NCI-H1105 (cell line): ENCODE measurements at places on chromosomes 1 and 21.

GRCh38 chr1:62977366-62977765 is 193.4 kb downstream of the ATG4C start:
- no peak for DNase-seq

- no peak for DNase-seq
These were observed 14.4 kb downstream of the CCDC190 start for GRCh38 chr1:162846256-162847212.

GRCh38 chr1:22264464-22265341 is 121.8 kb upstream of the WNT4 start:
- no peak for DNase-seq

DNA sequence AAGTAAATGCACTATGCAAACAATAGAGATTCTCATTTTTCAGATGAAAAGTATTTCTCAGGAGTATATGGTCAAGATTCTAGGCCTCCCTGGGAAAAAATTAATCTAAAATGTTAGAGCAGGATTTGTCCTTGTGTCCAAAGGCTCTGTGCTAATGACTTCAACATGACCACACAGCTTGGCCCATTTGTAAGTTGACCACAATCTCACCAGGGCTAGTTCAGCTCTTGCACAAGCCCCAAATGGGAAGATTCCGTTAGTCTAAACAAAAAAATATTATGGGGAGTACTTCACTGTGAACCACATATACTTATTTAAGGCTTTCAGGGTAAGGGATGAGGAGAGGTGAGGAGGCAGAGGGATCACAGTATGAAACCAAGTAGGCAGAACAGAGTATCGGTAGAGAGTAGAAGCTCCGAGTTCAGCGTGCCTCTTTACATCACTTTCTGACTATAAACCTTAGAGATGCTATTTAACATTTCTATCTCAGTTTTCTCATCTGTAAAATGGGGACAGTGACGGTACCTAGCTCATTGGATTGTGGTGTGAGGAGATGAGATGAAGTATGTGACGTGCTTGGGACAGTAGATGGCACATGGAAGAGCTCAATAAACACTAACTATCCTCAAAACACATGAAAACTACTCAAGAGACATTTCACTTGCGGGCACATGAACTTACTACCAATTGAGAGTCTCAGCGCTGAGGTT is 37.8 kb upstream of the CTTNBP2NL start:
- no peak for DNase-seq

GRCh38 chr1:60090655-60091054 is 17.1 kb upstream of the C1orf87 start:
- DNase-seq: no peak

GRCh38 chr1:216325336-216325735 is 97.9 kb downstream of the USH2A start:
- no peak for DNase-seq

DNA sequence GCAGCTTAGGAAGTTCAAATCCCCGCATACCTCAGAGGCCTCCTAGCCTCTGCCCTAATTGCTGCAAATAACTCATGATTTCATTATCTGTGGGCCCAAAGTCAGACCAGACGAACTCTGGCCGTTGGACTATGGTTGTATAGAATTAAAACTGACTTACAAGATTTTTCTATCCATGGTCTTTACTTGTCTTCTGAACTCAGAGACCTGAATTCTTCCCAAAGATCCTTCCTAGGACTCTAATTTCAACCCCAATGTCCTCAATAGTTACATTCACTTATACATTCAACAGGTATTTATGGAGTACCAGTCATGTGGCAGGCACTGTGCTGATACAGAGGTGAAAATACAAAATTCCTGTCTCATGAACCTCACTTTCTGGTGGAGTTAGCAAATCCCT is 182.4 kb upstream of the UBE2U start:
- DNase-seq: no peak

GRCh38 chr21:17848228-17848627 is 29.1 kb upstream of the C21orf91 start:
- DNase-seq: no peak

DNA sequence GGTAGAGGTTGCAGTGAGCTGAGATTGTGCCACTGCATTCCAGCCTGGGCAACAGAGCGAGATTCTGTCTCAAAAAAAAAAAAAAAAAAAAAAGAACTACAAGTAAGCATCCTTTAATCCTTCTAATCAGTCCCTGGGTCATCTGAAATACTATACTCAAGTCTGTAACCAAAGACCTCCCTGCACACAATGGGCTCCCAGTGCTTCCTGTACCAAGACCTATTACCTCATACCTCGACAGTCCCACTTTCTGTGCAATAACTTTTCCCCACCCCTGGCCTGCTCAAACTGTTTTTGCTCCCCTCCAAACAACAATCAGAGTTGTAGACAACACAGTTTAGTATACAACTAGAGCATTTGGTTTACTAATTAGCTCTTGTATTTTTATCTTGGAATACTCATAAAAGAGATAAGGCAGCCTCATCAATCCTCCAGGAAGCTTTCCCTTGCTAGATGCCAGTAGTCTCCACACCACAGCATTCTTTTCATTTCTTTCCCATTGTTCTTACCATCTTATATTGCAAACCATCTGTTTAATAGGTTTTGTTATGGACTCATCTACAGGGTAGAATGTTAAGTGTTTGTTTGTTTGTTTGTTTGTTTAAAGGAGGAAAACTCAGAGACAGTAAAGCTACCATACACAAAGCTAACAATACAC is 19.2 kb upstream of the RLF start:
- DNase-seq: no peak

DNA sequence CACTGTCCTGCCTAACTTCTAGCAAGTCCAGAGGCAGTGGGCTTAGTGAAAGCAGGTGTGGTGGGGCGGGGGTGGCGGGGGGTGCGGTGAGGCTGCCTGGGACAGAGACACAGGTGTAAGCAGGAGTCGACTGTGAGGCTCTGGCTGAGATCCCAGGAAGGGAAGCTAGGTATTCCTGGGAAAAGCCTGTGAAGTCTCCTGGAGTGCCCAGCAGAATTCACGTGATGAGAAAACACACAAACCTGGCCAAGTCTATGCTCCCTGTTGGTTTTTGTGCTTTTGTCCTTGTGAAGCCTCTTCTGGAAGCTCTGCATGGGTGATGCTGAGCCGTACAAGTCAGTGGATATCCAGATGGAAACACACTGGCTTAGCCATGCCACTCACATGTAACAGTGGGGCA is 5.3 kb downstream of the GALNT2 start:
- DNase-seq: peak; percentile 27

DNA sequence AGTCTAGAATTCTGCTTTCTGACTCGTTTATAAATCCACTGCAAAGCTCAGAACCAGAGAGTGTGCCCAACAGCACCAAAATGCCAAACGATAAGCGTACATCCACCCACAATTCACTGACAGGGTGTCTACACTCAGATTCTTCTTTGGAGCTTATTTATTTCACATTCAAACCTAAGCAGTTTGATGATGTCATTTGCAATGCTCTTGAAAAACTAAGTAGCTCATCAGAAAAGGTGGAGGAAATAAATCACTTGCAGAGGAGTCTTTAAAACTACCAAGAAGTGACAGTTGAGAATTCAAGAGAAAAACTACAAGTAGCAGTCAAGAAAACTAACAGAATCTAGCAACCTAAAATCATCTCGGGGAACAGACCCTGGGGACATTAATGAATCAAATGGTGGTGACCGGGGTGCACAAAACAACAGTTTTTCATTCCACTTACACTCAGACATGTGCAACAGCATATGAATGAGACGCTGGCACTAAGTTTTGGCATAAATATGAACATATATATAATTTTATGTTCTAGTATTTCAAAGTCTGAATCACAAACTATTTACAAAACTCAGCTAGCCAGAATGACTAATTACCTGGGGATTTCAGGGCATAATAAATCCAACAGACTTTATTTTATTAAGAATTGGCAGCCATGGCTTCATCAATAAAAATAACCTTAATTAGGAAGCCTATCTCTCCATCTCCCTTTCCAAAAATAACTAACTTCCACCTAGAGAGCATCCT is 119.4 kb downstream of the SIPA1L2 start:
- no peak for DNase-seq

GRCh38 chr21:42931560-42932235 is 6.3 kb upstream of the ERVH48-1 start:
- no peak for DNase-seq

DNA sequence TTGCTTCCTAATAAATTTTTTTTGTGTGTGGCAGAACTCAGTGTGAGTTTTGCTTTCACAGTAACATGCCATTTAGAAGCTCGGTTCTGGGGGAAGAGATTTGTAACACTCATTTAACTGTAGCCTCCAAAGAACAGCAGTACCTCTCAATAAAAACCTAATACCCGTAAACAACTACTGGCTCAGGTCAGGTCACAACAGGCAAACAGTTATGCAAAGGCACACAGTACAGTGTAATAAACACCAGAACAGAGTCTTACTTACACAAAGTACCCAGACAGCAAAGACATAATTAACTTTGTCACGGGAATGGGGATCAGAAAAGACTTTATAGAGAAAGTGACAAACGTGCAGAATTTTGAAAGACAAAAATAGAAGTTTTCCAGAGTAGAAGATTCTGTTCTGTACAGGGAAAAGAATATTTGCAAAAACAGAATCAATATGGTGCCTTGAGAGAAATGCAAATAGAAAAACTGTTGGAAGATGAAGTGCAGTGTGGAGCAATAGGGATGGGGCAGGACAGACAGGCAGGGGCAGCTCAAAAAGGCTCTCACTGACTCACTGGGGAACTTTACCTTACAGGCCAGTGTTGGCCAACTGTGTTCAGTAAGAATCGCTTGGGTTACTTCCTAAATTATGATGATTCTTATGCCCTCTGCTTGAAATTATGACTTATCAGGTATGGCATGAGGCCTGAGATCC is 38.8 kb downstream of the EGLN1 start:
- no peak for DNase-seq

GRCh38 chr1:2850502-2850901 is 49.0 kb upstream of the TTC34 start:
- DNase-seq: no peak

DNA sequence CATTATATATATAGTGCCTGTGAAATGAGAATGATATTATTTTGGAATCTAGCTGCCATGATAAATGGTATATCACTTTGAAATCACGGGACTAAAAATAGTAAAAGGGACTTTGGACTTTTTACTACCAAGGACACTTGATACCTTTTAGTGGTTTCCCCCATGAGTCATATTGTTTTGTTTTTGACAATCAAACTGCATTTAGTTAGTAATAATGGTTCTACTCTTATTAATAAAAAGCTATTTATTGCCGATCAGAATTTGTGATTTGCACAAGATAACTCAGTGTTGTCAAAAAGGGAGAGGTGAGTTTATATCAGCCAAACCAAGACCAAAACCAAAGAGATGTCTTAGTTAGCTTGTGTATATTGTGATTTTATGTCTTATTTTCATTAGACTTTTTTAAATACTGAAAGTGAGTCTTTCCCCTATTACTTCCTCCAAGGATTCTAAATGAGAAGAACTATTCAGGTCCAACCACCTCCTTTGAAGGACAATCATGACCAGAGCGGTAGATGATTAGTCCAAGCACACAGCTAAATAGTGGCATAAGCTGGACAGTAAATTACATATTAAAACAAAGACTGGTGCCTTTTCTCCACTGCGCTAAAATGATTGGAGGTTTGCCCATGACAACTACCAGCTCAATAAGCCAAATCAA is 281.7 kb upstream of the ESRRG start:
- no peak for DNase-seq

GRCh38 chr1:179968994-179969919 is 14.6 kb downstream of the CEP350 start:
- no peak for DNase-seq

- no peak for DNase-seq
These were observed 61.6 kb downstream of the RNF187 start for GRCh38 chr1:228548788-228549187.

GRCh38 chr1:53074313-53075154 is 12.5 kb downstream of the PODN start:
- no peak for DNase-seq

- no peak for DNase-seq
These were observed 15.0 kb downstream of the PIK3C2B start for GRCh38 chr1:204479387-204480136.

DNA sequence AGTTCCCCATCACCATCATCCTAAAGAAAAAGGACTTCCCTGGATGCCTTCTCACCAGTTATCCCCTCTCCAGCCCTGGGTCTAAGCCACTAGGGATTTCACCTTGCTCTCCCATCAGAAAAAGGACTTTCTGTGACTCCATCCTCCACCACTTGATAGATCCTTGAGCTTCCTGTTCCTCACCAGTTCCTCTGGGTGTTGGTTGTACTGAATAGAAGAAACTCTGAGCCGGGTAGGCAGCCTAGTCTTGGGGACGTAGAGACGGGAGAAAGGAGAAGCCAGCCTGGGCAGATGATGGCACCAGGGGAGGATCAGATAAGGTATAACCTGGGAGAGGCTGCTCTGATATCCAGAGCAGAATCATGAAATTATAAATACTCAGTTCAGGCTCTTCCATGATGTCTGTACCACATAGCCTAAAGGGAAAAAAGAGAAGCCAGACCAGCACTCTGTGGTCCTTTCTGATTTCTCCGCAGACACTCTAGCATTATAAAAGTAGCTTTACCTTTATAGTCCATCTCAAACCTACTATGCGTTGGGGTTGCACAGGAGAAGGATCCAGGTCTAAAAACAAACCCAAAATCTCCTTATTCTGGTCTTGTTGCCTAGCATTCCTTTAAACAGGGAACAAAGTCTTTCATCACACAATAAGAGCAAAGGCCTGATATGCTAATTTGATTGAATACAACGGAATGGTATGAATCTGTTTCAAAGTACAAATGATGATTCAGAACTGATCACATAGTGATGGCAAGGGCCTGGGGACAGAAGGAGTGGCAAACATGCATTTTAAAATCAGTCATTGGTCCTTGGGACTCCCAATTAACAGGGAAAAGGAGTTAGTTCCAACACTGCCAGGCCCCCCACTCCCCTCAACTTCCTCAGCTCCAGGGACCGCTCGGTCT is 1.2 kb upstream of the CD34 start:
- no peak for DNase-seq

GRCh38 chr1:177476676-177477075 is 305.9 kb downstream of the BRINP2 start:
- no peak for DNase-seq

DNA sequence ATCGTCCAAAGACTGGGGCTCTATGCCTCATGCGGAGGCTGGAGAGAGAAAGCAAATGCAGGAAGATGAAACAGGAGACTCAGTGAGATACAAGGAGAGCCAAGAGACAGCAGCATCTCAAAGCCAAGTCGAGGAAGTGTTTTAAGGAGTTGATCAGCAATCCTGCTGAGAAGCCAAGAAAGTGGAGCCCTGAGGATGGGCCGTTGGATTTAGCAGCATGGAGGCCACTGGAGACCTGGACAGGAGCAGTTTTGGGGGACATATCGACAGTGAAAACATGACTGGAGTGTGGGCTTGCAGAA is 107.4 kb upstream of the ZBTB40 start:
- DNase-seq: no peak

DNA sequence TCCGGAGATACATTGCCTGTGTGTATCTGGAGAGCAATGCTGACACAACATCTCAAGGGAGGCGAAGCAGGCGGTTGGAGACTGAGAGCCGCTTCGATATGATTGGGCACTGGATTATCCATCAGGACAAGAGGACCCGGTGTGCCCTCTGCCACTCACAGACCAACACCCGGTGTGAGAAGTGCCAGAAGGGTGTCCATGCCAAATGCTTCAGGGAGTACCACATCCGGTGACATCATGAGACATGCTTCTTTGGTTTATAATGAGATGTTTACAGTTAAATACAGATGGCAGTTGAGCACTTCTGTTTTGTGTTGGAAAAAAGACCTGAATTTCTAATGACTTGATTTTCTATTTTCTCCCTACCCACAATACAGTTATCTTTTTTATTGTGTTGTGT is 12.1 kb downstream of the PGBD2 start:
- DNase-seq: no peak
